Breast epithelium (tissue), 4 donors: ENCODE measurements at places on chromosomes 4 and X. TPM values are rescaled to one million over a fixed set of nuclear protein-coding genes. Genes with fewer than 3 reads are reported as not detected.

- no peaks in the 10 kb centered on the region for H3K27me3 ChIP-seq
- H3K4me3 ChIP-seq, result no peak overlapping the region
- no peaks in the 10 kb centered on the region for H3K4me1 ChIP-seq
- DNase-seq, result no peak
- H3K36me3 ChIP-seq, result no peaks in the 10 kb centered on the region
These were observed 44.6 kb downstream of the RAB33A start for GRCh38 chrX:130216320-130216719.

DNA sequence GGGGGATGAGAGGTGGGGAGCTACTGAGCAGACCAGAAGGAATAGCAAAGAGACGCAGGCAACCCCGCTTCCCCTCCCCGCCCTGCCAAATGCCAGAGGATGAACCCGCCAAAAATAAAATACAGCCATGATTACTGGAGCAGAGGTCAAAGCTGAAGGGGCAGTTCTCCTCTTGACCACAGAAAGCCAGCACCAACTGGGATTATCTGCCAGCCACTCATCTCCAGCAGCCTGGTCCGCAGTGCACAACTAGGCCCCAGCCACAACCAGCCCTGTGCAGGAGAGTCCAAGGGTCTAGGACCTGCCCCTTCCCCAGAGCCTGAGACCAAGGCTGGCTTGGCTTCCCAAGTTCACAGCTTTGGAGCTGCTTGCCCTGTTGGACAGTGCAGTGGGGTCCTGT, 67.4 kb upstream of the BCOR start:
- H3K36me3 ChIP-seq, result no peaks in the 10 kb centered on the region
- no peaks in the 10 kb centered on the region for H3K4me1 ChIP-seq
- H3K27me3 ChIP-seq, result peaks cover 84% of the 10 kb centered on the region
- no peak for DNase-seq
- H3K4me3 ChIP-seq, result no peak overlapping the region

GRCh38 chrX:43562372-43562771, 93.7 kb upstream of the MAOA start:
- no peak overlapping the region for H3K4me3 ChIP-seq
- no peak for DNase-seq
- H3K36me3 ChIP-seq, result no peaks in the 10 kb centered on the region
- H3K27me3 ChIP-seq, result peaks cover 19% of the 10 kb centered on the region
- no peak overlapping the region for H3K27ac ChIP-seq

GRCh38 chrX:18674788-18675735, 3.2 kb upstream of the RS1 start:
- no peaks in the 10 kb centered on the region for H3K36me3 ChIP-seq
- no peaks in the 10 kb centered on the region for H3K27me3 ChIP-seq
- H3K4me3 ChIP-seq, result peak overlapping the region; percentile 69
- H3K4me1 ChIP-seq, result no peaks in the 10 kb centered on the region
- DNase-seq, result peak; percentile 73
- peak overlapping the region; percentile 88 for H3K27ac ChIP-seq

- H3K27ac ChIP-seq, result no peak overlapping the region
- no peak overlapping the region for H3K4me3 ChIP-seq
These were observed 11.8 kb upstream of the ELF2 start for GRCh38 chr4:139188648-139189416.

DNA sequence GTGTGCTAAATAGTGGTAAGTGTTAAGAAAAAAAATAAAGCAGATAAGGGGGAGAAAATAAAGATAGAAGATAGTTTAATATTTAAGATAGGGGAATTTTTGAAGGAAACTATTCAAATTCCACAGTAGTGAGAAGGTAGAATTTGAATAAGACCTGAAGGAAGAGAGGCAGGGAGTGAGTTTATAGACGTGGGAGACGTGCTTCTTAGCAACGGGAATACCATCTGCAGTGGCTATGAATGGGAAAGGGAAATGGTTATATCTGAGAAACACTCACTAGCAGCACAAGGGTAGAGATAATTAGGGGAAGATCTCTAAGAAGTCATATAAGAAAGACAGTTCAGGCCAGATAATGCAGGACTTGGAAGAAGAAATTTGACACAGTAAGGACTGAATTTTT, 854.5 kb upstream of the EPHA5 start:
- no peaks in the 10 kb centered on the region for H3K4me1 ChIP-seq
- no peak for DNase-seq
- no peaks in the 10 kb centered on the region for H3K36me3 ChIP-seq
- no peak overlapping the region for H3K27ac ChIP-seq
- no peak overlapping the region for H3K4me3 ChIP-seq
- no peaks in the 10 kb centered on the region for H3K27me3 ChIP-seq

- no peak overlapping the region for H3K4me3 ChIP-seq
- no peaks in the 10 kb centered on the region for H3K4me1 ChIP-seq
- no peak overlapping the region for H3K27ac ChIP-seq
- H3K36me3 ChIP-seq, result peaks cover 7% of the 10 kb centered on the region
These were observed 5.4 kb downstream of the RAB28 start for GRCh38 chr4:13478707-13479106.

DNA sequence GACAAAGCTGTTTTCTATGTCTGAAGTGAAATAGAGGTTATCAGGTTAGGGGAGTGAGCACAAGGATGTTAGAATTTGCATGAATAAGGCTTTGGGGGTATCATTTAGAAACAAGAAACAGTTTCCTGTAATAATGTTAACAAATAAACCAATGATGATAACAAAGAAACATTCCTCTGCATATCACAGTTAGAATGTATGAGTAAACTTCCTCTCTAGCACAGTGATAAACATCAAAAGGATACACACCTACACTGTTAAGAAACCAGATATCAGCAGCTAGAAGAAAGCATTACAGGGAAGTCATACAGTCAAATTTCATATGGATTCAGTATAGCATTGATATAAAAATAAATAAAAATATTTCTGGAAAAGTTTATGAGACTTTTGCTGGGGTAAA, 340.0 kb upstream of the MAGEB16 start:
- H3K27me3 ChIP-seq, result peaks cover 10% of the 10 kb centered on the region
- no peak for DNase-seq

DNA sequence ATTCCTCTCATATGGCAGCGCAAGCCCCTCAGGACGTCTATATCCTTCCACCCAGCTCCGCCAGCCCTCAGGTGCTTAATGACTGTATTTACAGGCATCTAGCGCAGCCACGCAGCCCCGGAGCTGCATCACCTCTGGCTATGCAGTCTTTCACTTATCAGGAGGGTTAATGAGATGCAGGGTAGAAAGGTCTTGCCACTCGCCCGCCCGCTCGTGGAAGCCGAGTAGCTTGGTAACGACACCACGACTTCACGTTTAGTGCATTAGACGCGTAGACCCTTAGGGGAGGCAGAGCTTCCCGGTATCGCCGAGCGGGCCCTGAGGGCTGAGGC, 1.5 kb upstream of the SLC16A2 start:
- H3K4me1 ChIP-seq, result no peaks in the 10 kb centered on the region
- no peaks in the 10 kb centered on the region for H3K36me3 ChIP-seq
- no peak for DNase-seq
- H3K27ac ChIP-seq, result peak overlapping the region; percentile 88
- peak overlapping the region; percentile 63 for H3K4me3 ChIP-seq
- no peaks in the 10 kb centered on the region for H3K27me3 ChIP-seq

DNA sequence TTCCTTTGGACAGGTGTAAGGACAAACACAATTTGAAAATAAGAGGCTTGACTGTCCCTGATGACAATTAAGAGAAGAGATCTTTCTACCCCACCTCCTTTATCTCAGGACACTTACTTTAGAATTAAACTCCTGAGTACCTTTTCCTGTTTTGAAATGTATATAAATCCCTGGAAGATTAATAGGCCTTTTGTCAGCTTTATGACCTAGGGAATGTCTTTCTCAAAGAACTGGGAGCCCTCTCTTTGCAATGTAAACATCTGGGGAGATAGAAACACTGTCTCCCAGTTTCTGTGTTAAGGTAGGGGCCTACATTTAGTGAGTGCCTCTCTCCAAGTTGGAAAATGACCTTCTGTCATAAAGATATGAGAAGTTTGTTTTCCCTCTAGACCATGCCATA, 31.7 kb downstream of the AGA start:
- H3K4me1 ChIP-seq, result no peaks in the 10 kb centered on the region
- DNase-seq, result no peak
- no peak overlapping the region for H3K27ac ChIP-seq
- H3K4me3 ChIP-seq, result no peak overlapping the region
- no peaks in the 10 kb centered on the region for H3K36me3 ChIP-seq
- H3K27me3 ChIP-seq, result no peaks in the 10 kb centered on the region

- H3K4me1 ChIP-seq, result no peaks in the 10 kb centered on the region
- no peaks in the 10 kb centered on the region for H3K27me3 ChIP-seq
- H3K36me3 ChIP-seq, result no peaks in the 10 kb centered on the region
These were observed 134.1 kb downstream of the CEP135 start for GRCh38 chr4:56082829-56083228.

DNA sequence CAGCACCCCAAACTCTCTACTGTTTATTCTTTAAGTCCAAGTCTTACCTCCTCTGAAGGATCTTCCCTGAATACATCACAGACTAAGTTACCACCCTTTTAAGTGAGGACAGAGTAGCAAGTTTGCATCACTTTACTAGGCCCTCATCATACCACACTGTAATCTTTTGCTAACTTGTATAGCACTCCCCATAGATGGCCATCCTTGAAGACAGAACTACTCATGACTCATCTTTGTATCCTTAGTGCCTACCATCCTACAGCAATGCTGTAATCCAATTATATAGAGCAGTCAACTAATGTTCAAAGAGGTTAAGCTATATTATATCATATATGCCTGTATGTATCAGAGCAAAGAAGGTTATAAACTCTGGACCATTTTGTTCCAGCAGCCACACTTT, 101.4 kb downstream of the ADAMTS3 start:
- no peak overlapping the region for H3K27ac ChIP-seq
- H3K4me1 ChIP-seq, result no peaks in the 10 kb centered on the region
- no peaks in the 10 kb centered on the region for H3K36me3 ChIP-seq
- DNase-seq, result no peak
- no peaks in the 10 kb centered on the region for H3K27me3 ChIP-seq
- no peak overlapping the region for H3K4me3 ChIP-seq

- no peaks in the 10 kb centered on the region for H3K36me3 ChIP-seq
- no peaks in the 10 kb centered on the region for H3K4me1 ChIP-seq
- DNase-seq, result no peak
- H3K27me3 ChIP-seq, result no peaks in the 10 kb centered on the region
- no peak overlapping the region for H3K4me3 ChIP-seq
- peak overlapping the region; percentile 52 for H3K27ac ChIP-seq
These were observed 73.3 kb downstream of the MTMR1 start for GRCh38 chrX:150766351-150767044.

DNA sequence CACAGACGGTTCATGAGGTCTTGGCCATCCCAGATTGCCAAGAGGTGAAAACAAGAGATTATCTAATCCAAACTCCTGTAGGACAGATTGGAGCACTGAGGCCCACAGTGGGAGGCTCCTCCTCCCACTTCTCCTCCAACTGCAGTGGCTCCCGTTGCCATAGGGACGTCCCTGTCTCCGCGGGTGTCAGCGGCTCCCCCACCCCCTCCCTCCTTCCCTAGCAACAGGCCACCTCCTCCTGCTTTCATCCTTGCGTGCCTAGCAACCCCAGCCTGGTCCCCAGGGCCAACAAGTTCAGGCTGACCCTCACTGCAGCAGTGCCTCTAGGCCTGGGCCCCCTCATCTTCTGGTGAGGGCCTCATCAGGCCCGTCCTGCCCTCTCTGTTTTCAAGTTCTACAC, 6.8 kb upstream of the IQSEC2 start:
- peak overlapping the region; percentile 51 for H3K27ac ChIP-seq
- H3K36me3 ChIP-seq, result no peaks in the 10 kb centered on the region
- H3K4me1 ChIP-seq, result no peaks in the 10 kb centered on the region
- no peaks in the 10 kb centered on the region for H3K27me3 ChIP-seq

- no peak overlapping the region for H3K4me3 ChIP-seq
- H3K36me3 ChIP-seq, result no peaks in the 10 kb centered on the region
These were observed 47.7 kb upstream of the SYTL5 start for GRCh38 chrX:37958525-37959211.

DNA sequence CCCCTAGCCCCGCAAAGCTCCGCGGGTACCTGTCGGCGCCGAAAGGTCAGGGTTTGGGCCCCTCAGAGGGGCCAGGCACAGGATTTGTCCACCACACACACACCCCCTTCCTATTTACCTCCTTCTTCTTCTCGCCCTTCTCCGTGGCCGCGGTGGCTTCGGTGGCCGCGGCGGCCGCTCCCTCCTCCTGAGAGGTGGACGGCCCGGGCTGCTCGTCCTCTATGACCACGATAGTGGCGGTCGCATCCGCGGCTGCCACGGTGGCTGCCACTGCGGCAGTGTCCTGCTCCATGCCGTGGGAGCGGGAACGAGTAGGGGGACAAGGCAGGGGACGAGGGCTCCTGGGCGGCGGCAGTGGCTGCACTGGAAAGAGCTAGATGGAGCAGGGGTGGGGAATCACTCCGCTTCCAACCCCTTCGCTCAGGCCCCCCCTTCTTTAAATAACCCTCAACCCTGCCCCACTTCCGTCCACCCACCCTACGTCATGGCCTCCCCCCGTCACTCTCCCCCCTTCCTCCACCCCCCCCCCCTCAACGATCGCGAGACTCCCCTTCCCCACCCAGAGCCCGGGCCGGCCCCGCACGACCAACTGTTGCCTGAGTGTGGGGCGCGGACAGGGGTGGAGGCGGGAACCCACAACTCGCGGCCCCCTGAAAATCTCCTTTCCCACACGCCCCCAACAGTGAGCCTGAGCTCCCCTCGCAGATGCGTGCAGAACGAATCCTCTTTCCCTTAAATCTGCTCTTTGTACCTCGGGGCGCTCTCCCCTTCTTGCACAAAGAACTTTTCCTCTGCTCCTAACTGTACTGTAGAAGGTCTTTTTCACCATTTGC, at the start of gene SMARCA1:
SMARCA1 (minus strand) TSS at position 412 of the 833 bp plus-strand sequence; CDS start at position 292, 120 bp downstream.
- no peak for DNase-seq
- H3K4me1 ChIP-seq, result no peaks in the 10 kb centered on the region
- H3K4me3 ChIP-seq, result peak within 1 kb of the TSS; percentile 84
- no peaks in the 10 kb centered on the region for H3K27me3 ChIP-seq
- no peaks in the 10 kb centered on the region for H3K36me3 ChIP-seq
- H3K27ac ChIP-seq, result peak within 1 kb of the TSS; percentile 93

The ZRSR2 gene
- 9.8 TPM for total RNA-seq

The SMIM31 gene
- 0.66 TPM for total RNA-seq

The GLRA3 gene
- total RNA-seq, result 9.1 TPM

The RNF175 gene
- total RNA-seq, result not detected

The SSX4 gene
- not detected for total RNA-seq

The MAGEB17 gene
- total RNA-seq, result 0.44 TPM

The ZMAT1 gene
- total RNA-seq, result 32.8 TPM

The DNAAF6 gene
- not detected for total RNA-seq

The TLR1 gene
- total RNA-seq, result 18.7 TPM

The SPANXB1 gene
- not detected for total RNA-seq

The FGFBP2 gene
- 3.4 TPM for total RNA-seq

The IGBP1 gene
- 86.9 TPM for total RNA-seq

The NAA11 gene
- not detected for total RNA-seq

The SUPT20HL2 gene
- total RNA-seq, result not detected

The PSAPL1 gene
- total RNA-seq, result not detected
